Peyer's patch (tissue), 4 donors: ENCODE measurements at places on chromosomes 16 and 17.

- peaks cover 45% of the 10 kb centered on the region for H3K36me3 ChIP-seq
- H3K27me3 ChIP-seq, result no peaks in the 10 kb centered on the region
- H3K4me3 ChIP-seq, result no peak overlapping the region
- peaks cover 56% of the 10 kb centered on the region for H3K4me1 ChIP-seq
Observed at GRCh38 chr17:81254955-81255717, 16.0 kb downstream of the NDUFAF8 start.

- H3K4me3 ChIP-seq, result no peak overlapping the region
- H3K27ac ChIP-seq, result no peak overlapping the region
- H3K4me1 ChIP-seq, result no peaks in the 10 kb centered on the region
- H3K27me3 ChIP-seq, result no peaks in the 10 kb centered on the region
Observed at GRCh38 chr17:12566291-12566690, 99.4 kb upstream of the MYOCD start.

GRCh38 chr16:54437921-54438320, 151.3 kb upstream of the IRX3 start:
- no peak overlapping the region for H3K4me3 ChIP-seq
- no peaks in the 10 kb centered on the region for H3K4me1 ChIP-seq
- no peak for DNase-seq
- no peaks in the 10 kb centered on the region for H3K27me3 ChIP-seq
- no peak overlapping the region for H3K27ac ChIP-seq

DNA sequence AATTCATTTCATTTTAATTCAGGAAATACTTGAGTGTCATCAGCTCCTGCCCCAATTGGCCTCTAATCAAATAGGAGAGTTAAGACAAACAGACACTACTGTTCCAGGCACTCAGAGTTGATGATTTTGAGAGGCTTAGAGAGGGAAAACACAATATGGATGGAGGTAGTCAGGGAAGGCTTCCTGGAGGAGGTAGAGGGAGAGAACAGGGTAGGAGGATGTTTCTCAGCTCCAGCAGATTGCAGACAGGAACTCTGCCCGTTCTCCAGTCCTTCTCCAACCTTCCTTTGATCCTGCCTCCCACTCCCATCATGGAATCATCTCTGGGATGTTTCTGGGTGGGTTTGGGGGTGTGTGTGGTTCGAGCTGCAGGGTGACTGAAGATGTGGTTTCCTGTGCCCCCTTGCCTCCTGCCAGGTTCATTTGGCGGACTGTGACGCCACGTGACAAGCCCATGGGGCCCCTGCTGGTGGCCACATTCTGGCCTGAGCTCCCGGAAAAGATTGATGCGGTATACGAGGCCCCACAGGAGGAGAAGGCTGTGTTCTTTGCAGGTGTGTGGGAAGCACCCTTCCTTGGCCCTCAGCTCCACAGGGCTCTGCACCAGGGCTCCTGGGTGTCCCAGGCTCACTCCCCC, 12.2 kb upstream of the LPCAT2 start:
- H3K27ac ChIP-seq, result no peak overlapping the region
- no peak for DNase-seq
- H3K36me3 ChIP-seq, result no peaks in the 10 kb centered on the region
- no peaks in the 10 kb centered on the region for H3K27me3 ChIP-seq
- H3K4me3 ChIP-seq, result no peak overlapping the region

- no peak overlapping the region for H3K4me3 ChIP-seq
- no peak overlapping the region for H3K27ac ChIP-seq
- no peaks in the 10 kb centered on the region for H3K27me3 ChIP-seq
- H3K36me3 ChIP-seq, result no peaks in the 10 kb centered on the region
- peaks cover 35% of the 10 kb centered on the region for H3K4me1 ChIP-seq
Observed at GRCh38 chr17:69430488-69430887, 16.0 kb downstream of the MAP2K6 start.

- H3K27ac ChIP-seq, result peak overlapping the region; percentile 100
- H3K36me3 ChIP-seq, result no peaks in the 10 kb centered on the region
- no peak for DNase-seq
- H3K4me3 ChIP-seq, result peak overlapping the region; percentile 96
Observed at GRCh38 chr17:46191322-46192188, 1.7 kb downstream of the KANSL1 start.

DNA sequence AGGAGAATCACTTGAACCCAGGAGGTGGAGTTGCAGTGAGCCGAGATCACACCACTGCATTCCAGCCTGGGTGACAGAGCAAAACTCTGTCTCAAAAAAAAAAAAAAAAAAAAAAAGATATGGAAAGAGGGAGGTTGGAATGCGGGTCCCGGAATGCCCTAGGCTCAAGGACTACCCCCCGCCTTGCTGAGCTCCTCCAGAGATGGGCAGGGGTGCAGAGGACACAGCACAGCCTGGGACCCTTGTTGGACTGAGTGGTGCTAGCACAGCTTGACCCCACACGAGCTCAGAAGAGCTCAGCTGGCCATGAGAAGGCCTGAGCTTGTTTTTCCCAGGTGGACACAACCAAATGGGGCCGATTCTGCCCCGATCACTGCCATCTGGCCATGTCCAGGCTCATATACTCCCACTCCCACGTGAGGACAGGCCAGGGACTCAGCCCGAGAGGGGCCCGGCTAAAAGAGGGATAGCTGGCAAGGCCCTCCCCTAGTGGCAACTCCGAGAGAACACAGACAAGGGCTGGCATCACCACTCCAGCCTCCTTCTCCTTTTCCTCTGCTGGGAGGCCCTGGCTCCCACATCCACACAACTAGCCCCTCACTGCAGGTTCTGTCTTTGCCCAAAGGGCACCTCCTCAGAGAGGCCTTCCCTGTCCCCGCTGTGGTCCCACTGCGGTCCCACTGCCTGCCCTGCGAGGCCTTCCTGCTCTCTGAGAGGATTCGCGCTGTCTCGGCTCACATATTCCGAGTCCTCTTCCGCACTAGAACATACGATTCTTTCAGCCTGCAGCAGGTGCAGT, 11.0 kb downstream of the SGCA start:
- no peak overlapping the region for H3K4me3 ChIP-seq
- H3K27ac ChIP-seq, result no peak overlapping the region
- no peak for DNase-seq
- no peaks in the 10 kb centered on the region for H3K36me3 ChIP-seq

DNA sequence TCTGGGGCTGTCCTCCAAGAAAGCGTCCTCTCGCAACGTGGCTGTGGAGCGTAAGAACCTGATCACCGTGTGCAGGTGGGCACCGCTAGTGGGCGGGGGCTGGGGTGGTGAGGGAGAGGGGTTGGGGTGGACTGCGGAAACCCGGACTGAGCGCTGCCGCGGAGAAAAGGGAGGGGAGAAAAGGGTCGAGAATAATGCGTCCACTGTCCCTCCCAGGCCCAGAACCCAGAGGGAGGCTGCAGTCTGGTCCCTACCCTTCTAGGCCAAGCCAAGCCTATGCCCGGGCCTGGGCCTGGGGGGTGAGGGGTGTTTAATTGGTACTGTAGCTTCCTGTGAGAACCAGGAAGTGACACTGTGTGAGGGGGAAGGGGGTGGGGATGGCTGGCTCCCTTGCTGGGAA, 464 bp downstream of the RUNDC3A start:
- no peaks in the 10 kb centered on the region for H3K36me3 ChIP-seq
- no peak for DNase-seq
- no peaks in the 10 kb centered on the region for H3K27me3 ChIP-seq
- H3K4me1 ChIP-seq, result peaks cover 12% of the 10 kb centered on the region
- no peak overlapping the region for H3K27ac ChIP-seq
